CD4-positive, alpha-beta T cell treated with Interleukin-10 for 1 hour (primary cell): ENCODE measurements at places on chromosomes 3 and 15.

DNA sequence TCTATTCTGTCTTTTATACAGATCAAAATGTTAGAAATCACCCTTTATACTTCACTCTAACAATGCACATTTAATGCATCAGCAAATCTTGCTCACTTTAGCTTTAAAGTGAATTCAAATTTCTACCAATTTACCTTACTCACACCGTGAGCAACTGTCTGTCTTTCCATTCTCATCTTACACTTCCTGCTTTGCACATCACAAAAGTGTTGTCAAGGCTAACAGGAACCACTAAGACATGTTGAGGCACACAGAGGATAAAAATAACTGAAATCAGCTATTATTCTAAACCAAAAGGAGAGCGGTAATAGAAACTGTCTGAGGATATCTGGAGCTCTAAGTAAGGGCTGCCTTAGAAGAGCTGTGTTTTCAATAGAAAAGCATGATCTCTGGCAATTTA is 519.9 kb downstream of the ZBBX start:
- no peak for DNase-seq

DNA sequence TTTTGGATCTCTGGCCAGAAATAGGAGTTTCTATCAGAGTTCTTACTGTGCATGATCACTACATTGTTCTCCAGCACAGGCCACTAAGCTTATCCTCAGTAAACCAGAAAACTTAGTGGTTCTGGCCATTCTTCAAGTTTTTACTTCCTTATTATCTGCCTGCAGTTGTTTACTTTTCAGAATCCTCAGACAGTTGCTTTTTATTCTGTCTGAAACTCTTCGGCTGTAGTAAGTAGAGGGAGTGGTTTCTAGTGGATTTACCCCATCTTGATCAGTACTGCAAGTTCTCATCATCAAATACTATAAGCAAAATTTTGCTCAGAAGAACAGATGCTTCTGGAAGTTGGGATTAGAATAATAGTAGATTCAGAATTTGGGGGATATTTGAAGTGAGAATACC is 193.0 kb upstream of the RARB start:
- no peak for DNase-seq

DNA sequence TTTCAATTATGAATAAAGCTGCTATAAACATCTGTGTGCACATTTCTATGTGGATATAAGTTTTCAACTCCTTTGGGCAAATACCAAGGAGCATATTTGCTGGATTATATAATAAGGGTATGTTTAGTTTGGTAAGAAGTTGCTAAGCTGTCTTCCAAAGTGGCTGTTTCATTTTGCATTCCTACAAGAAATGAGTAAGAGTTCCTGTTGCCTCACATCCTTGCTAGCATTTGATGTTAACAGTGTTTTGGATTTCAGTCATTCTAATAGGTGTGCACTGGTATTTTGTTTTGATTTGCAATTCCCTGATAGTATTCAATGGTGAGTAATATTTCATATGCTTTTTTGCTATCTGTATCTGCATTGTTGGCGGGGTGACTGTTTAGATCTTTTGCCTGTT is 120.7 kb upstream of the MDFIC2 start:
- no peak for DNase-seq

- DNase-seq, result peak; percentile 32
Measured at GRCh38 chr15:41512940-41513505, 604 bp downstream of the LTK start.

- no peak for DNase-seq
Measured at GRCh38 chr3:161016417-161017313, 88.5 kb downstream of the B3GALNT1 start.

DNA sequence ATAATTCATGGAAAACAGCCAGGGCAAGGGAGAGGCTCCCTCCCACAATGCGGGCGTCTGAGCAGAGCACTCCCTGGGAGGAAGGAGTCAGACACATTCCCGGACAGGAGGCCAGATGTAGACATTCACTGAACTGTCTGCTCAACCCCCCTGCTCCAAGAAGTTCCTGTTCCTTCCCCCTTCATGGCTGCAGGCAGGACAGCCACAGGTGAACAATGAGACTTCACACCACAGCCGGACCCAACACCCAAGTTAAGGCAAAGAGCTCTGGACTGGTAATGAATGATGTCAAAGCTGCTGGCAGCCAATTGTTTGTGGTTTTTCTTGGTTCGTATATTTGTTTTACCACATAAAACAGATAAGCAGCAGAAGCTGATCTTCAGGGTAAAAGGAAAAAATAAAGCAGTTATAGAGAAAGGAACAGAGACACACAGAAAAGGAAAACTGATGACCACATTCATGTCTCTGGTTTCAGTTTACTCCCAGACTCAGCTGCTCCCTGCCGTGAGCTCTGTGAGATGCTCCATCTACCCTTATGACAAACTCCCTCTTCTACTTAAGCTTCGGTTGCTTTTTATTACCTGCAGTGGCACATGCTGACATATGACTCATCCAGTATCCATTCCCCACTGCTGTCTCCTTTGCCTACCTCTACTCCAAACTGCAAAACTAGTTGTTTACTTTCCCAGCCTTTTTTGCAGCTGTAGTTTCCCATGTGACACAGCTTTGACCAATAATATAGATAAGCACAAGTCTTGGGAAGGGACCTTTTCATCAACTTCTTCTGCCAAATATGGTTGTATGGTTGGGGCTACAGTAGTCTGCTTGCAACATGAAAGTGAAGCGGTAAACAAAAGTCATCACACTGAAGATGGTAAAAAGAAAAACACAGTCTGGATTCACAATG is 33.1 kb downstream of the DZIP1L start:
- DNase-seq, result no peak

DNA sequence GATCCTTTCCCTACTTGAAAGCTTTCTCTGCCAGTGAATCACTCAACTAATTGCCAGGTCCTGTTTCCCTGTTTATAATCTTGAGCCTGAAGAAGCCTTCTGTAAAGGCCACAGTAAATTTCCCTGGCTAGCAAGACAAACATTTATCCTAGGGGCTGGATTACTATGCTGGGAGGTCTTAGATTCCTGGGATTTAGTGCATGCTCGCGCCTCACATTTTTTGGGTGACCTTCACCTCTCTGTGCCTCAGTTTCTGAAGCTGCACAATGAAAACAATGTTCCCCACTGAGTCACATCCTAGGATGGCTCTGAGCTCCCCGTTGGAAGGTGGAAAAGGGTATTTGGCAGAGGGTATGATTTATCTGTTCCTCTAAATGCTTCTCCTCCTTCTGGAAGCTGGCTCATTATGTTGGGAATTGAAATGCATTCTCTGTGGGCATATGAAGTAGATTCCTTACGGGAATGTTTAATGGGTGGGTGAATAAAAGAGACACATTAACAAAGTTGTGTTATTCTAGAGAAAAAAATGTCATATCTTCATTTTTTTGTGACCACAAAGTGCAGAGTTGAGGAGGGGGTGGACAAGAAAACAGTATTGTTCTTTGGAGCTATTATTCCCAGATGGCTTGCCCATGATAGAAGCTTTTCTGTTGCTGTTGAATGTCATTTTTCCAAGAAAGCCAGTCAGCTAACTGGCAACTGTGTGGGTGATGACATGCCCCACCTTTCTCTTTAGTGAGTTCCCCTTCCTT is 32.4 kb downstream of the LSM3 start:
- DNase-seq, result no peak

DNA sequence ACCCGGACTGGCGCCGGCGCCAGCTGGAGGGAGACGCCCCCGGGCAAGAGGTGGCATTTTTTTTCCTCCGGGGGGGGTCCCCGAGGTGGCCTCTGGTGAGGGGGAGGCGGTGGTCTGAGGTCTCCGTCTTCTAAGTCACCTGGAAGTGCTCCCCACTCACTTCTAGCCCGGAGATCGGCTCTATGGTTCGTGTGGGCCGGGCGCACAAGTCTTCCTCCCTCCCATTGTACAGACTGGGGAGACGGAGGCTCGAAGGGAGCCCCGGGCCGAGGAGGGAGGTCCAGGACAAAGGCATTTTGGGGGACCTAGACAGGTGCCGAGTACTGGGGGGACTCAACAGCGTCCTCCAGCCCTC is 4.4 kb downstream of the GATA2 start:
- no peak for DNase-seq

GRCh38 chr3:191290311-191291025 is 38.7 kb upstream of the CCDC50 start:
- DNase-seq, result peak; percentile 21

GRCh38 chr3:111588527-111588926 is 6.6 kb downstream of the ZBED2 start:
- DNase-seq, result no peak

DNA sequence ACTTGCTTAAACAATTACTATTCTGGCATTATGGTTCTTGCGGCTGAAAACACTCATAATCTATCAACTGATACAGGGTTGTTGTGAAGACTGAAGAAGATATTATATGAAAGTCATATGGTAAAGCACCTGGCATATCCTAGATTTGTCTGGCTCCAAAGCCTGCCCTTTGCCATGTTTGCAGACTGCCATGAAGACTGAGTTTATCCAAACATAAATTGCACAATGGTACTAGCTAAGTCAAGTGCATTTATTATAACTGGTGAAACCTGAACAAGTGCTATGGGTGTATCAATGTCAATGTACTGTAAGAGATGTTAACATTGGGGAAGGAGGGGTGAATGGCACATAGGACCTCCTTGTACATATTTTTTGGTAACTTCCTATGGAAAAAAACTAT is 87.4 kb upstream of the MEX3B start:
- DNase-seq, result no peak

DNA sequence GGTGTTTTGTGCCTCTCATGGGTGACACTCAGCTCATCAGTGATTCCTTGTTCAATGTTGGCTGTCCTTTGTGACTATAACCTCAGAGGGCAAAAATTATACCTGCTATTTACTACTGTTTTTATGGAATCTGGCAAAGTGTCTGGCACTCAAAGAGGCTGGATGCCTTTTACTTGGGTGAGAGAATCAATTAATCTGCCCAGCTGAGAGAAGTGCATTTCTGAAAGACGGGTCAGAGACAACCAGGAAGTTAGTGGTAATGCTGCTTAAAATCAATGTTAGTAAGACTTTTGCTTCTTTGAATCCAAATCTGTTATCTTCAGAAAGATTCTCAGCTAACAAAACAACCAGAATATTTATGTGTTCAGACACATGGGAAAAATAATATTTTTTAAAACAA is 436.2 kb upstream of the SUCLG2 start:
- no peak for DNase-seq

- DNase-seq, result peak; percentile 96
Measured at GRCh38 chr3:142447852-142448823, at the start of gene XRN1. Gene XRN1, minus strand, starts transcription at chr3:142448037. Its CDS starts 93 bp downstream, at chr3:142447944.

- no peak for DNase-seq
Measured at GRCh38 chr3:127692501-127693335, 20.0 kb downstream of the ABTB1 start.

- no peak for DNase-seq
Measured at GRCh38 chr15:43886558-43886957, 59.8 kb downstream of the WDR76 start.
